ENCODE measurements at places on chromosomes 6 and 20.
A peak's percentile ranks its signal among the peaks of the same experiment; 100 is the strongest.

DNA sequence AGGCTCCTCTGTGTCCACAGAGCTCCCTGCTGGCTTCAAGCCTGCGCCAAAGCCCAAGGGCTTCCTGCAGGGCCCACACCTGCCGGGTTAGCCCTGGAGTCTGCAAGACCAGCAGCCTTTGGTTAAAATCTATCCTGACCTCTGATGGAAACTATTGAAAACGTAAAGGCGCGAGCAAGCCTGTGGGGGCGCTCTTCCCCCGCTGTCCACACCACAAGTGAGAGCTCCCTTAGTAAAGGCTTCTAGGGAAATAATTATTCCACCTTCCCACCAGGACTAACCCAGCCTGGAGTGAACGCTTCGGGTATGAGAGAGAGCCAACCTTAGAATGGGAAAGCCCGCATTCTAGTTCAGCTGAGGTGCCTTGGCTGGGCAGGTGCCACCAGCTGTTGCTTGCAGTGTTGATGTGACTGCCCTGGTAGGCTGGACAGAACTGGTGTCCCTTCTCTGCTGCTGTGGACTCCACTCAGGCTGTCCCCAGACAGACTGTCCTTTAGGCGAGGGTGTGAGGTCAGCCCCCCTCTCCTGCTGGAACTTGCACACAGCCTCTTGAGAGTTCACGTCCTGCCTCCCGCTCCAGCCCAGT lies 68.7 kb downstream of the SYTL3 start:
- peak; percentile 15 for DNase-seq

GRCh38 chr6:89281779-89282246 lies 33.3 kb downstream of the GABRR2 start:
- peak; percentile 15 for DNase-seq

- DNase-seq, result no peak
Measured at GRCh38 chr20:16539280-16540021, 33.8 kb downstream of the KIF16B start.

DNA sequence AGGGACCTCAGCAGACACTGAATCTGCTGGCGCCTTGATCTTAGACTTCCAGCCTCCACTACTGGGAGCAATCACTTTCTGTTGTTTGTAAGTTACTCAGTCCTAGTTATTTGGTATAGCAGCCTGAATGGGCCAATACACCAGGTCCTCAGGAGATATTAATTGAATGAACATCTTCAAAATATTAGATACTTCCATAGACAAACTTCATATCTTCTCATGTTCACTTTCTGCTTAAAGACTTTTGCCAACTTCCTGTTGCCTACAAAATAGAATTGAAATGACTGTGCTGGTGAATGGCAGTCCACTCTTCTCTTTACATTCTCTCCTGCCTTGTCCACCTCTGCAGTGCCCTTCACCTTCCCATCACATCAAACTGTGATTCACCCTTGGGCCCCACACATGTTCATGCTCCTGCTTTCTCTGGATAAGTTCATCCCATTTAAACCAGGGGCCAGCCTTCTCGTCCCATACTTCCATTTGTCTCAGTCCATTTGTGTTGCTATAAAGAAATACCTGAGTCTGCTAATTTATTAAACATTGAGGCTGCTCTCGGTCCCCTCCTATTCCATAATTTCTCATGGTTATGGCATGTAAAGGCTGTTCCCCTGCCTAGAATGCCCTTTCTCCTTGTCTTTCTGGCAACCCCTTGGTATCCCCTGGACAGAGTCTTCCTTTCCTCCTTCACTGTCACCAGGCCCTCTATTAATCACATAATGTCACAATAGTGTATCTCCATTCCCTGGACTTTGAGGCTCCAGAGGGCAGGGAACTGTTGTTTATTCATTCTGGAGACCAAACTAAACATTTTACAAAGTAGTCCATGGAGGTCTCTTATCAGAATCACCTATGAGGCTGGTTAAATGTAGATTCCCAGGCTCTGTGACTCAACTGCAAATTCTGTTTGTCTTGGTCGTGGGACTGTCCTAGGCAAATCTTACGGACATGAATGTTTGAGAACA lies 148.3 kb upstream of the TMEM170B start:
- DNase-seq, result no peak

DNA sequence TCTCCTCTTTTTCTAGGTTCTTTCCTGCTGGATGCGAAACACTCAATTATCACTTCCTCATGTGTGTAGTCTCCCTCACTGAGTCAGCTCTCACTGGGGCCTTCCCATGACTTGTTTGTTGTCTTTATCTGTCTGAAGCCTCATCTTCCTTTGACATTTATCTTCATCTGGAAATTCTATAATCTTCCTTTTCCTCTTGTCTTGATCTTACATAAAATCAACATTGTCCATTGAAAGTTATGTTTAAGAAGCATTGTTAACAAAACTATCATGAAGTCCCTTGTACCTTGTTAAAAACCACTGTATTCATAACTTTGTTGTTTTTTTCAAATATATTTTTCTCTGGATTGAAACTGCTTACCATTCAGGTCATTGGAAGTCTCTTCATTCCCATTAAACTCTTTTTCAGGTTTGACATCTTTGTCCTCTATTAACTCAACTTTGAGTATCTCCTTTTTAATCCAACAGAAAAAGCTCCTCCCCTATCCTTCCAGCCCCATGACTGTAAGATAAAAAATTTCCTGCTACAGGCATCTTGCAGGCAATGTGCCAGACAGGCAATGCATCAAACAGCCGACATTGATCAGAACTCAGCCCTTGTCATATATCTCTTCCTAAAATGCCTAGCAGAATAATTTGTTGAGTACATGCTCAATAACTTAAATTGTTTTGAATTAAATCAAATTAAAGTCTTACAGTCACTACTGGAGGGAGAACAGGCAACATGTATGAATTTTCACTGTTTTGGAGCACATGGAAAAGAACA lies 34.8 kb downstream of the MYLIP start:
- DNase-seq, result no peak
